Bladder microvascular endothelial cell (primary cell): ENCODE measurements at places on chromosomes 13 and 19. TPM values are rescaled to one million over a fixed set of nuclear protein-coding genes. Genes with fewer than 3 reads are reported as not detected.

Gene CCDC97
- 5.8 and 14.4 TPM in 2 replicates for total RNA-seq

Gene ZNF607
- total RNA-seq: 2.8 and 5.9 TPM in 2 replicates

Gene FAM124A
- total RNA-seq: 4.9 and 6.8 TPM in 2 replicates

Gene PCP2
- total RNA-seq: not detected in 2 replicates

Gene ZNF155
- total RNA-seq: 3.9 and 7.8 TPM in 2 replicates

Gene PRDX2
- 164 and 210 TPM in 2 replicates for total RNA-seq

Gene SPRYD7
- 3.6 and 5.0 TPM in 2 replicates for total RNA-seq

Gene CYP4F11
- total RNA-seq: not detected in 2 replicates

Gene ZNF382
- 3.6 and 8.1 TPM in 2 replicates for total RNA-seq

Gene IGFL1
- total RNA-seq: not detected in 2 replicates

Gene PTH2
- not detected in 2 replicates for total RNA-seq

Gene NHLRC3
- total RNA-seq: 7.1 and 15.8 TPM in 2 replicates

Gene LRG1
- total RNA-seq: 0.49 and 1.5 TPM in 2 replicates

Gene GPR12
- not detected in 2 replicates for total RNA-seq

Gene OR7C1
- total RNA-seq: not detected in 2 replicates

Gene USHBP1
- total RNA-seq: 27.4 and 34.0 TPM in 2 replicates

Gene PRX
- total RNA-seq: 0.97 and 1.1 TPM in 2 replicates

Gene ZNF221
- 3.2 and 8.1 TPM in 2 replicates for total RNA-seq

Gene PABPC3
- under 0.01 and 0.13 TPM in 2 replicates for total RNA-seq

Gene ODAD3
- total RNA-seq: under 0.01 and 0.13 TPM in 2 replicates

Gene POSTN
- total RNA-seq: 21.1 and 32.4 TPM in 2 replicates

Gene SIGLEC12
- not detected in 2 replicates for total RNA-seq

Gene SPPL2B
- 12.0 and 50.8 TPM in 2 replicates for total RNA-seq

Gene B3GNT8
- total RNA-seq: 0.97 and 1.1 TPM in 2 replicates

Gene MYCBP2
- 83.9 and 211 TPM in 2 replicates for total RNA-seq

Gene ZNF566
- 5.3 and 10.4 TPM in 2 replicates for total RNA-seq

Gene SLC10A2
- total RNA-seq: not detected in 2 replicates

Gene POU2F2
- total RNA-seq: 0.16 and 1.4 TPM in 2 replicates

Gene LCP1
- total RNA-seq: 0.16 and 0.38 TPM in 2 replicates

Gene NCCRP1
- total RNA-seq: not detected in 2 replicates

Gene PLK5
- total RNA-seq: not detected in 2 replicates

Gene KASH5
- total RNA-seq: not detected in 2 replicates

Gene GTF2F1
- total RNA-seq: 38.4 and 51.5 TPM in 2 replicates

Gene RASL11A
- total RNA-seq: 1.3 TPM in 2 replicates

Gene CTXN1
- total RNA-seq: 2.3 and 4.4 TPM in 2 replicates

Gene ZNF534
- 0.06 TPM in 1 of 2 replicates, not detected in the other for total RNA-seq

Gene TPRX2
- not detected in 2 replicates for total RNA-seq

Gene GRIK5
- 0.06 TPM in 1 of 2 replicates, not detected in the other for total RNA-seq

Gene RYR1
- not detected in 2 replicates for total RNA-seq

Gene ZNF701
- 11.2 and 17.4 TPM in 2 replicates for total RNA-seq

Gene CASP14
- not detected in 2 replicates for total RNA-seq

Gene CGB8
- total RNA-seq: not detected in 2 replicates

Gene AP1M2
- 0.13 TPM in 1 of 2 replicates, not detected in the other for total RNA-seq

Gene HOOK2
- 7.4 and 19.0 TPM in 2 replicates for total RNA-seq

Gene PSG3
- 0.13 and 0.16 TPM in 2 replicates for total RNA-seq

Gene LRP3
- 4.2 and 10.6 TPM in 2 replicates for total RNA-seq

Gene KLK2
- not detected in 2 replicates for total RNA-seq

Gene CEACAM19
- total RNA-seq: 0.49 and 3.7 TPM in 2 replicates

Gene WDR88
- total RNA-seq: not detected in 2 replicates

Gene LRRC4B
- under 0.01 TPM in 1 of 2 replicates, not detected in the other for total RNA-seq

Gene ZNF577
- total RNA-seq: 1.6 and 6.9 TPM in 2 replicates

Gene SULT2A1
- total RNA-seq: not detected in 2 replicates

Gene TEX26
- not detected in 2 replicates for total RNA-seq

Gene ZNF578
- 1.3 and 3.9 TPM in 2 replicates for total RNA-seq

Gene EID2
- 12.5 and 12.9 TPM in 2 replicates for total RNA-seq

Gene ZNF790
- total RNA-seq: 5.0 and 12.5 TPM in 2 replicates
